Cortex of kidney (tissue), 1 donor: ENCODE measurements at places on chromosomes 3 and 15.

DNA sequence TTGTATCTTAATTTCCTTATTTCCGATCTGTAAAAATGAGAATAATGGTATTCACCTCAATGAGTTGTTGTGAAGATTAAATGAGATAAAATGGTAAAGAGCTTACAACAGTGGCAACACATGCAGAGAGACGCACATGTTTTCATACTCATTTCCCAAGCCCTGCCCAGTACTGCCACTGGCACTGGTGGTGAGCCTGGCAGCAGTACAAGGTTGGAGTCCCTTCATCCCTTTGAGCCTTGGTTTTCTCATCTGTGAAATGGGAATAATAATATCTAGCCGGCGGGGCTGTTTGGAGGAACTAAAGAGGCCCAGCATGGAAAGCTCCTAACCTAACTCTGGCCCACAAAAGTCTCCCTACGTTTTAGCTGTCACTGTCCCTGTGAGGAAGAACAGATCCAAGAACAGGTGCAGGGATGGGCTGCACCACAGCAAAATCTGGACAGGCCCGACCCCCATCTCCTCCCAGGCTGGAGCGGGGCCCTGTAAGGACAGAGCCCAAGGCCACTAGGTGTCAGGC is 866 bp upstream of the CD276 start:
- DNase-seq = no peak

- DNase-seq = no peak
Observed at GRCh38 chr15:50260969-50261496, 4.5 kb downstream of the HDC start.

- DNase-seq = no peak
Observed at GRCh38 chr3:11290743-11291680, 18.8 kb downstream of the ATG7 start.

- DNase-seq = no peak
Observed at GRCh38 chr15:73464602-73465001, 21.6 kb downstream of the REC114 start.

DNA sequence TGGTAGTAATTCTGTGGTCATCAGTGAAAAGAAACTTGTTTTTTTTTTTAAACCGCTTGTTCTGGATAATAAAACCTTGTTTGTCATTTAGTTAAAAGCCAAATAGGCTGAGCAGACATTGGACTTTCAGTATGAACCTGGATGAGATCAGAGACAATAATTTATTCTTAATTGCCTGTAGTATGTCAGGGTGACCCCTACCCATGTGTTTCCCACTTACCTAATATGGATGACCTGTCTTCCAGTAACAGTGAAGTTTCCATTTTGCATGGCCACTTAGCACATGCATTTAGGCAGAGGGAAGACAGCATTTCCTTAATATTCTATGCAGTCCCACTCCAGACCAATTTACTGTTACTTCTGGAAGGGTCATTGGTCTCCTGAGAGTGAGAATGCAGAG is 87.6 kb upstream of the CFAP20DC start:
- no peak for DNase-seq

- no peak for DNase-seq
Observed at GRCh38 chr15:69561071-69561784, 108.6 kb downstream of the RPLP1 start.

- DNase-seq = no peak
Observed at GRCh38 chr15:44081026-44082013, 113.8 kb downstream of the FRMD5 start.

GRCh38 chr3:15819576-15819975 is 21.8 kb upstream of the ANKRD28 start:
- no peak for DNase-seq

DNA sequence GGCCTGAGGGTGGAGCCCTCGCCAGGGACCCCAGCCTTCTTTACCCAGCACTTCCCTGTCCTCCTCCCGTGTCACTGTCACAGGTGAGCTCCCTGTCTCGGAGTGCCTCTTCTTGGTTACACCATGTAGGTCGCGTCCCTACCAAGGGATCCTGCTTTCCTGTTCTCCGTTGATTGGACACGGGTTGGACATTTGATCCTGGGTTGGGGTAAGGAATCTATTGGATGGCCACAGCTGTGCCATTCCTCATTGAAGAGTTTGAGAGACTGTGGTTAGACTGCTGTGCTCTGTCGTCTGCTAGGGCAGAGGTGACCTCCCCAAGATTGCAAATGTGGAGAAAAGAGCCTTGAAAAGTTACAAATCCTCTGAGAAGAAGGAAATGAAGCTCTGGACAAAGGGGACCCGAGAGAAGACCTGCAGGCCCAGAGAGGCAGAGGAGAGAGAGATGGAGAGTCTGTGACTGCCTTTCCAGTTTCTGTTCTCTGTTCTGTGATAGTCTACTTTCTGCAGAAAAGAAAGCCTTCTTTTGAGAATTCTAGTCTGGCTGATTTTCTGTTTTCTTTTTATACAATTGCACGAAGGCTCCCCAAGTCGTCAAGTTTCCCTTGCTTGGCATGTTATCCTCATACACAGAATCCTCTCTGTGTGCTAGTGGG is 325.7 kb upstream of the RGMA start:
- DNase-seq = no peak

- DNase-seq = no peak
Observed at GRCh38 chr3:133962849-133963248, 66.9 kb downstream of the SLCO2A1 start.

GRCh38 chr3:159520638-159521037 is 468.0 kb upstream of the IL12A start:
- DNase-seq = no peak

DNA sequence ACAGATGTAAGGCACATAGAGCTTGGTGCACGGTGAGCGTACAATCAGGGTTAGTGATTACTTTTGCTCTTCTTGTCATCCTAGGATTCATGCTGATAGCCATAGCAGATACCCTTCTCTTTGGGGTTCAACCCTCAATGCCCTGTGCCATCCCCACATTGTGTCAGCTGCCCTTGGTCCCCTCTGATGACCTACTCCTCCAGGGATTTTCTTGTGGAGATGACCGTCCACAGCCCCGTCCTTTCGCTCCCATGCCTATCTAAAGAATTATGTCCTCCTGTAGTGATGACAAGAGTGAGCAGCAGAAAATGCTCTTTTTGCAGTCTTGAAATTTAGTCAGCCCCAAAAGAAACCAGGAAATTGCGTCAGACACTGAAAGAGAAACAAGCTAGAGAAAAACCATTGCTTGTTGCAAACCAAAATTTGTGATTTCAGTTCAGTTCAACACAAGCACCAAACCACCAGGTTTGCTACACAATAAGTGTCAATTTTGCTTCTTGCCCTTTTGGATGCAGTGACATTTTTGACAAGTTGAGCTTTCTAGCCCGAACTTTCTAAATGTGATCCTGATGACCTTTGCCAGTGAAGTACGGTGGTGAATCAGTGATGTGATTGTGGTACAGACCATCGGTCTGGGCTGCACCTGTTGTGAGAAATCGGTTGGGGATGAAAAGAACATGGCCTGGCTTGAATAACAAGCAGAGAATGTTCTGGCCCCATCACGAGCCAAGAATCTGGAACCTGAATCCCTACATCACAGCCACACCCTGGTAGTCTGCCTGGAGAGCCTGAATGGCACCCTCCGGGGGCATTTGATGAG is 41.3 kb downstream of the CMTM7 start:
- no peak for DNase-seq

- DNase-seq = no peak
Observed at GRCh38 chr3:194775731-194776130, 90.0 kb downstream of the FAM43A start.

DNA sequence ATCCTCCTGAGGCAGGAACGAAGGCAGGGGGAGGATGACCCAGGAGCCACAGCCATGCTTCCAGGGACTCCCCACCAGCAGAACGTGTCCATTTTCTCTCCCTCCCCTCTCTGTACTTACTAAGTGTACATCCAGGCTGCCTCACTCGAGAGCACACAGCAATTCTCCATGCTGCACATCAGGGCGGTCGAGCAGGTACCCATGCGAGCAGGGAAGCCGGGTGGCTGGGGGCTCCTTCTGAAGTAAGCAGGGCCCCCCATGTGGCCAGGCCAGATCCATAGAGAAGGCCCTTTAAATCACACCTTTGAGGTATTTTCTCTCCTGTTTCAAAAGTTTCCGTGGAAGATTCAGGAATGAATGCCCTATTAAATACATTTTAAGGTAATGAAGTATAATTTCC is 41.2 kb upstream of the SLC6A11 start:
- no peak for DNase-seq

DNA sequence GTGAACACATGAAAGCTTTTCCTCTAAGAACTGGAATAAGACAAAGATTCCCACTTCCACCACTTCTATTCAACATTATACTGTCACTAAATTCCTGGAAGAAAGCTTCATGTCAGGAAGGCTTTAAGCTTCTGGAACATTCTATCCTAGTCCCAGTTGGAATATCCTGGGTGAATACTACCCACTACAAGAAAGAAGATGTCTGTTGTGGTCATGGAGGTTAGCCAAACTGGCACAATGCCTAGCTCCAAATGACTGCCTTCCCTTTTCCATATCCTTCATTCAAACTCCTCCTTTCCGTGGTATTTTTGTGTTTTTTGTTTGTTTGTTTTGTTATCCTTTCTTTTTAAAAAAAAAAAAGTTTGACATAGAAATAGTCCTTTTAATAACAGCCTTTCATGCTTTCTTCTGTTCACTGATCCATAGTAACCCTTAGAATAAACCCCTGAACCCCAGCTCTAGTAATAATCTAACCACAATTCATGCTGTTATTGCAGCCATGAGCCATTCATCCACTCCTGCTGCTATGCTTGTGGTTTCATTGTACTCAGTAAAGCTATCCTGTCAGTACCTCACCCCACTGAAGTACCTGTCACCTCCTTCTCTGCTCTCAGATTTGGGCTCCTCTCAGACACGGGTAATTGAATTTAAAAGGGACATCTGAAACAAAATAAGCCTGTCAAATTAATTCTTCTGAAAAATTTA is 447.5 kb downstream of the IGSF11 start:
- DNase-seq = no peak

DNA sequence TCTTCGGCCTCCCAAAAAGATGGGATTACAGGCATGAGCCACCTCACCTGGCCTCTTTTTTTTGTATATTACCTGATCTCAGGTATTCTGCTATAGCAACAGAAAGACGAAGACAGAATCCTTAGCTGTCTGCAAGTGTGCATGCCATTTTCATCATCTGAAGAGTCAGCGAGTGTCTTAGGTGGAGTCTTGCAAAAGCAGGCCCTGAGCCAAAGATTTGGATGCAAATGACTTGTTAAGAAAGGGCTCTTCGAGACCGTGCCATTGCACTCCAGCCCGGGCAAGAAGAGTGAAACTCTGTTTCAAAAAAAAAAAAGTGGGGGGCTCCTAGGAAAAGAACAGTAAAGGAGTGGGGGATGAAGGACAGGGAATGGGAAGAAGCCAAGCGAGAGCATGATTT is 10.2 kb upstream of the TRIM69 start:
- DNase-seq = no peak

DNA sequence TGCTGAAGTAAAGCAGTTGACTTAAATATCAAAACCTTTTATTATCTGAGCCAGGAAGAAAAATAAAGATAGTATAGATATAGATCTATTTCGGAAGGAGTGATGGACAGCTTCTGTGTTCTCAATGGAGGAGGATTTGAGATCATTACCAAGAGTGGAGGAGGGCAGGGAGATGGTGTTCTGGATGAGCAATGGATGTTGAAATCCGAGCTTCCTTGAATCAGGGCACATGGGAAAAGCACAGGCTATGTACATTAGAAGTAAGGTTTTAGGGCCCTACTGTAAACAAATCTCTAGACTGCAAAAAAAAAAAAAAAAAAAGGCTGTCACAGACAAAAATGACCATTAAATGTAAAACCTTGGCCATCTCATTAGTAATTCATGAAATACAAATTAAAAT is 43.2 kb downstream of the GTPBP8 start:
- DNase-seq = no peak

GRCh38 chr3:34011171-34012101 is 213.0 kb downstream of the PDCD6IP start:
- no peak for DNase-seq

GRCh38 chr3:51100536-51100851 is 284.6 kb upstream of the MANF start:
- DNase-seq = no peak

- no peak for DNase-seq
Observed at GRCh38 chr3:111619833-111620232, 24.7 kb upstream of the ZBED2 start.

DNA sequence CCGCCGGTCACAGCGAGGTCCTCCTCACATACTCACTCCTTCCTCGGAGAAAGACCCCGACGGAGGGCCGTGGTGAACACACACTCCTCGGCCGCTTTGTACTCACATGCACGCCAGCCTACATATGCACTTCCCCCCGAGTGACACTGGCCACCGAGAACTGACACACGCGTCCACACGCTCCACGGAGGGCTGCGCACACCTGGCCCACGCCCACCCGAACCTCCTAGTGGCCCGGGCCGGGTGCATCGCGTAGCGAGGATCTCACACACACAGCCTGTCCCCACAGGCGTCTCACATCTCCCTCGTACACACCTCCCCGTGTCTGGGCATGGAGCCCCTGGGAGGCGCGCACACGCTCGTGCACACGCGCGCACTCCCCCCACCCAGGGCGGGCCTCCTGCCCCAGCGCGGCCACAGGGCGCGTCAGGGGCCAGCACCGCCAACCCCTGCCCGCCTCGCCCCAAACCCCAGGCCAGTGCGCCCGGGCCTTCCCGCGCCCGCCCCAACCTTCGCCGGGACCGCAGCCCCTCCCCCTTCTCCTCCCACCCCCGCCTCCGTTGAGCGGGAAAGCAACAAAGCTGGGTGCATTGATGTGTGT is 411 bp upstream of the C3orf70 start:
- no peak for DNase-seq
